NCI-H460 (cell line): ENCODE measurements at places on chromosomes 11 and 22.

DNA sequence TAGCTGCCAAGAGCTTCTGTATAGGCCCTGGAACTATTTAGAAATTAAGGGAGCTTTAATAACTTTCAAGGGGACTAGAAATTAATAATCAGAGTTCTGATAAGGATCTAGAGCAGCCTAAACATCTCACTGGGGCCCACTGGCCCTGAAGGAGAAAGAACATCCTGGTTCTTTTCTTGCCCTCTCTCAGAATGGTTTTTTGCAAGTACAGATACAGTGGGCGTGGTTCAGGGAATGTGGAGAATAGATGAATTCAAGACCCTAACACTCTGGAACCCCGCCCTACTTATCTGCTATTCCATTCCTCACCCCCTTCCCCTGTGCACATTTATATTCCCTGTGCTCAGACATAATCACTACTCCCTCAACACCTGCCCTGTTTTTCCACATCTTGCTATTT is 90.2 kb downstream of the PARVA start:
- DNase-seq = no peak

GRCh38 chr11:14676068-14676467 is 32.5 kb downstream of the PDE3B start:
- no peak for DNase-seq

DNA sequence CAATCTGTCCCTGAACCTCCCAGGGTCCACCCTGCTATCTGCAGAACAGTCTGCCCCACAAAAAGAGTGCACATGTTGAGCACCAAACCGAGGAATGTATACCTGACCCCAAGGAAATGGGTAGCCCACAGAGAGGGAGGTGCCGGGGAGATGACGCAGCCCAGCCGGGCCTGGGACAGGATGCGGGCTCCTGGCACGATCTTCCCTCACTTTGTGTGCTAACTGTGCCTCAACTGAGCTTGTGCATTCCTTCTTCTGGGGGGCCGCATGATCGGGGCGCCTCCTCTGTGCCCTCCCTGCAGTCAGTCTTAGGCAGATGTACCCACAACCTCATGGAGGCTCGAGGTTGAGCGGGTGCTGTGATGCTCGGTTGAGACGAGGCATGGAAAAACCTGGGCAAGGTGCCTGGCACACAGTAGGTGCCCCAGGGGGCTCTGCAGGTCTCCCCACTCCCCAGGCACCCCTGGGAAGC is 2.4 kb downstream of the GAS2L1 start:
- DNase-seq = no peak

DNA sequence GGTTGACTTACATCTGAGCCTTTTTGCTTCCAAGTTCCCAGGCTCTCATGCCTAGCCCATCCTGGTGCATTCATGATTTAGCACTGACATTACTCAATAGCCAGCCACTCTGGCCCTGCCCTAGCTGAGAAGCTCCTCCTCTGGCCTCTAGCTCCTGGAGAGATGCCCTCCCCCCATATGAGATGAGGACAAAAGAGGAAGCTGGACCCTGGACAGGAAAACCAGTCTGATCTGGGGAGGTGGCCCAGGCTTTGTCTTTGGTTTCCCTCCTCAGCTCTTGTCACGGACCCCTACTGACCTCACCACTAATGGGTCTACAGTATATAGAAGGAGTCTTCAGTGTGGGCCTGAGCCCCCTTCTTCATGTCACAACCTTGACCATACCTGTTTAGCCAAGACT is 3.0 kb downstream of the RHOG start:
- DNase-seq = no peak

- no peak for DNase-seq
Measured at GRCh38 chr22:42364604-42365110, 67.5 kb downstream of the NFAM1 start.
